Kasumi-1 (cell line): ENCODE measurements at places on chromosomes 3 and 15.
A peak's percentile ranks its signal among the peaks of the same experiment; 100 is the strongest.

- DNase-seq: peak; percentile 30
Measured at GRCh38 chr3:182979103-182979673, 1.1 kb downstream of the DCUN1D1 start.

GRCh38 chr15:74007820-74008371, 13.4 kb downstream of the PML start:
- no peak for DNase-seq

DNA sequence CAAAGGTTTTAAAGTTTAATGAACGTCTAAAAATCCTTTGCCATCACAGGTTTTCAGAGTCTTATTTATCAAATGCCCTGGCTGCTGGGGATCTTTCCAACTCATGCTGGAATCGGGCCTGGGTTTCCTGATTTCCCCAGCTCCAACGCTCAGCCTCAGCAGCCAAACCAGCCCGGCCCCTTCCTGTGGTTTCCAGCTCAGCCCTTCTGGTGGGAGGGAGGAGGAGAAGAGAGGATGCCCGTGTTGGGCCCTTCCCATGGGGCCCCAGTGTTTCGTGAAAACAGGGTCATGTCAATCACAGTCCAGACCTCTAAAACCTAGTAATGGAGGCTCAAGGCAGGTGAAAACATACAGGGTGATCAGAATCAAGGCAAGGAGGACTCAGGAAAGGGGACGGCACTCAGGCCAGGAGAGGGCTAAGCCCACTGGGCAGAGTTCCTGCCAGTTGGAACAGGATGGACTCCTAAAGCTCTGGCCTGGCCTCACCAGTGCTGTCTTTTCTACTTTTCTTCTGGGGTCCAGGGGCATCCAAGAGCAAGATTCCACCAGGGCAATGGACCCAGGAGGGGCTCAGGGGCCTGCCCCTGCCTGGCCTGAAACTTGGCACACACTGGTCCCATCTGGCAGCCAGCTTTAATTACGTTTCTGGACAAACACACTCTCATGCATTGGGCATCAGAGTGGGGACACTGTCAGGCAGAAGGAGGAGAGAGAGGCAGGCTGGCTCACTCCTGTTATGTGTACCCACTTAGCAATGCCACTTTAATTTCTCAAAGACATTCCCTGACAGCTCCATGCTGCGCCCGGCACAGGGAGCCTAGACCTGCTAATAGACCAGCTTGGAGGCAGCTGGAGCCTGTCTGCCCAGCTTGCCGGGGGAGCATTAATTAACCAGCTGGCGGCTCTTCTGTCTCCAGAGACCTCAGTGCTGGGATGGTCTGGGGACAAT, 194.6 kb downstream of the FAM43A start:
- peak; percentile 87 for DNase-seq

GRCh38 chr3:76900596-76900995, 139.3 kb upstream of the ROBO2 start:
- no peak for DNase-seq

DNA sequence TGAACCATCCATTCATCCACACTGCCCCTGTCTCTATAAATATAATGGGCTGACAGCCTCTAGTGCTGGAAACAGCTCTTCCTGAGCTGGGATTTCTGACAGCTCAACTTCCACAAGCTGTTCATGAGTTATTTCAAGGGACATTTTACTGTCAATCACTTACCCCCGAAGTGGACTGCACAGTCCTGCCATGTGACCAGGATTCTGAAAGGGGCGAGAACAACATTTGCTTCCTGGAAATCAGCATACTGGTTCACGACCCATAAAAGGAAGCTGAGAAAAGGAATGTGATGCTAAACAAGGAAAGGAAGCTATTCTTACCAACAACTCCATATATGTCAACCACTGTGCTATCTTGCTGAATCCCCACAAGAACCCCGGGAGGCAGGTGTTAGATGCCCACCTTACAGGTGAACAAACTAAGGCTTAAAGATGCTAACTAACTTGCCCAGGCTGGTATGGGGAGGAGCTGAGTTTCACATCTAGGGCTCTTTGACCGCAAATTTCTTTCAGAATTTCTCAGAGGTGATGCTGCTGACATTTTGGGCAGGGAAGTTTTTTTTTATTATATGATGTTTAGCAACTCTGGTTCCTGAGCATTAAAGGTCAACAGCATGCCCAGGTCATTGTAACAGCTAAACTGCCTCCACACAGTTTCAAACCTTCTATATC, 16.5 kb upstream of the REC114 start:
- DNase-seq: no peak

DNA sequence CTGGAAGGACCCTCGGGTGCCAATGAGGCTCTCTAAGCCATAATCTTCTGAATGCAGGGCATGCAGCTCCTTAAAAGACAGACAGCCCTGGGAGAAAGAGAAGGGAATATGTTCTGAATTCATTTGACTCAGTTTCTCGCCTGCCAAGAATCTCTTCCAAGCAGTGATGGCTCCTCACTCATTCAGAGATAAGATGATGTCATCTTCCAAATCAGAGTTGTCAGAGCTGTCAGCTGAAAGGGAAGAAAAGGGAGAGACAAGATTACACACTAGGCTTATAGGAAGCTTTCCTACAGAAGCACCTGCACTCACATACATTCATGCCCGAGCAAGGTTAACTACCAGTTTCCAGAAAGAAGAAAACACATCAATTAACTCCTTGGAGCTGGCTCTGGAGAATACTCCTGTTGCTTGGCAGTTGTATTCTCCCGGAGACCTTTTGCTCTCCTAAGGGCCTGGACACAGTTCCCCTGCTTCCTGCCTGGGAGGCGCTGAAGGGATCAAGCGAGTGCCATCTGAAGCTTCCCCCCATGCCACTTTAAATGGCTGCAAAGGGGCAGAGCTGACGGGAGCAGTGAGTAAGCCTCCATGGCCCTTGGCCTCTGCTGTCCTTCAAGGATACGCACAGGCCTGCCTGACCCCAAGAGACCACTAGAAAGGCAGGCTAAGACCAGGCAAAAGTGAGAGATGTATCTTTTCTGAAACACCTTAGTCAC, 7.7 kb downstream of the RBM15B start:
- no peak for DNase-seq

DNA sequence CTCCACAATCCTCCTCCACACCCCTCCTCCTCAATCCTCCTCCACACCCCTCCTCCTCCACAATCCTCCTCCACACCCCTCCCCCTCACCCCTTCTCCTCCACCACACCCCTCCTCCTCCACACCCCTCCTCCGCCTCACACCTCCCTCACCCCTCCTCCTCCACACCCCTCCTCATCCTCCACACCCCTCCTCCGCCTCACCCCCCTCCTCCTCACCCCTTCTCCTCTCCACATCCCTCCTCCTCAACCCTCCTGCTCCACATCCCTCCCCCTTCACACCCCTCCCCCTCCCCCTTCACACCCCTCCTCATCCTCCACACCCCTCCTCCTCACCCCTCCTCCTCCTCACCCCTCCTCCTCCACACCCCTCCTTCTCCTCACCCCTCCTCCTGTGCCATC, 69.8 kb upstream of the BLM start:
- no peak for DNase-seq

DNA sequence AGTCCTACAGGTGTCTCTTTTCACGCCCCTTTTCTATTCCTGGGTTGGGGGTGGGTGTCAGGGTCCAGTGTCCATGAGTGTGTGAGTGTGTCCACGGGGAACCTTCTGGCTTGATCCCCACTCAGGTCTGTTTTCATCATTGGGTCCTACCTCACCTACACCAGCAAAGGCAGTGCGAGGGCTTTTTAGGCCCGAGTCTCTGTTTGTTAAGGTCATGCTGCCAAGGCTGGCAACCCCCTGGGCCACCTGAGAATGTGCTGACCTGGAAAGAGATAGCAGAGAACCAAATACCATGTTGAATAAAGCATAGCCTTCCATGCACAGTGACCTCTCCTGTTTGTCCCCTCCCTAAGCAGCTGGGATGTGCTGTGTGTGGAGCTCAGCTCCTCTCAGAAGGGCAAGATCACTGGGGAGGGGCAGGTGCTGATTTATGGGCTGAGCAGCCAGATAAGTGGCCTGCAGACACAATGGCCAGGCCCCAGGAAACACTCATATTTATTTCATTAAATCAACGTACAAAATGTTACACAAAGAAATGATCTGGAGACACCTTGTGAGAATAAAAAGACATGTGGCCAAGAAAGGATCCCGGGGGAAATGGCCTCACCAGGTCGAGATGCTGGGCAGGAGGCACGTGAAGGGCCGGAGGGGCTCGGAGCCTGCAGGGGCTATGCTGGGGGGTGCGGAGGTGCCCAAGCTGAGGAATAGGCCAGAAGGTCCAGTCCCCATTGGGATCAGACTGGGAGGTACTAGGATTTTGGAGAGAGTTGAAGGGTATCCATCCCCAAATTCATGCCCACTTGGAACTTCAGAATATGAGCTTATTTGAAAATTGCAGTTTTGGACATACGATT, 36.1 kb downstream of the RAB6B start:
- no peak for DNase-seq

- DNase-seq: no peak
Measured at GRCh38 chr15:42373274-42373673, 14.0 kb downstream of the CAPN3 start.
